Inflammatory macrophage treated with lipopolysaccharide for 4 hours (primary cell): ENCODE measurements at places on chromosomes 4 and X.

DNA sequence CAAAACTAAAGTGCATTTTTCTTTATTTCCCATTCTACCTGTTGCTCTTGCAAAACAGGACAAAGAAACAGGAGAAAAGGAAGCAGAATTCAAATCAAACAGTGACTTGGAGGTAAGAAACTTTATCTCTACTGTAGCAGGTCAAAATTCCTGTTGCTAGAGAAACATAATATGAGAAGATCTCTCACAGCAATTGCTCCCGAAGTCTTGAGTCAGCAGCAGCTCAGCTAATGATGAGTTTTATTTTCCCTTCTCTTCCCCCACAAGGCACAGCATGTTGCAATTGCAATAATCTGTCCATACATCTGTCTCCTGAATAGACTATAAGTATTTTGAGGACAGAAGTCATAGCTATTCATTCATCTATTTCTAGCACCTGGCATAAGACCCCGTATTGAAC lies 112.7 kb downstream of the CLNK start:
- DNase-seq, result no peak

DNA sequence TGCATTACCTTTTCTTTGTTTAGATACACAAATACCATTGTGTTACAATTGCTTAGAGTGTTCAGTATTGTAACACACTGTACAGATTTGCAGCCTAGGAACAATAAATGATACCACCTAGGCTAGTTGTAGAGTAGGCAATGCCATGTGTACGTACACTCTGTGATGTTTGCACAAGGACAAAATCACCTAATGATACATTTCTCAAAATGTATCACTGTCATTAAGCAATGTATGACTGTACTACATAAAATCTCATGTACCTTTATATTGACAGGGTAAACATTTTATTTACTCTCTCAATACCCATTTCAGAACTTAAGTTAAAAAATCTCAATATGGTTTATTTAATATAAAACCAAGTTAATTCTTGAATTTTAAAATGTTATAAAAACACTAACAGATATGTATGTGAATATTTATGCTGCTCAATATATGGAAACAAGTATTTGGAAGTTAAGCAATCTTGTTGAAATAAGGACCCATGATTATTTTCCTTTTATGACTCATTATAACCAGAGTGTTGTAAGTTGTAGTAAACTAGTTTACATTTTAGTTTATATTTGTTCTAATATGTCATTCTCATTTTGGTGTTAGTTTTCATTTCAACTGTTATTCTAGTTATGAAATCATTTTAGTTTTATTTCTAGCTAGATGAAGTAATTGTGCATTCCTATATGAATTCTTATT lies 409.2 kb downstream of the TLL1 start:
- DNase-seq, result no peak

DNA sequence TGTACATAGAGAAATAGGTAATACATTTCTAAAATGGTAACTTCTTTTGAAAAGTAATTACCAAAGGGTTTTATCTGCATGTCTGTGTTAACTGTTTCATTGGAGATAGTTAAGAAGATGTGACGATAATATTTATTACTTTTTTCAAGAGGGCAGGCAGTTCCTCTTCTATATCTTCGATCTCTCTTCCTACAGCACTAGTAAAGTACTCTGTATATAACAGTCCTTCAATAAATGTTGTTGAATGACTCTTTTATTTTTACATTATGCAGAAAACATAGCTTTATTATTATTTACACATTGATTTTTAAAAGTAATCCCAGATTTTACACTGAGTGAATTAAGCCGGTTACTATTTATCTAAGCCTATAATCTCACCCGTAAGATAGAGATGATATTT lies 51.8 kb downstream of the TMPRSS11E start:
- no peak for DNase-seq

GRCh38 chr4:165207016-165207430 lies 338 bp upstream of the KLHL2 start:
- DNase-seq, result no peak

GRCh38 chr4:40301603-40302002 lies 33.5 kb upstream of the CHRNA9 start:
- DNase-seq, result no peak
